ENCODE measurements at places on chromosomes 5 and 9.

DNA sequence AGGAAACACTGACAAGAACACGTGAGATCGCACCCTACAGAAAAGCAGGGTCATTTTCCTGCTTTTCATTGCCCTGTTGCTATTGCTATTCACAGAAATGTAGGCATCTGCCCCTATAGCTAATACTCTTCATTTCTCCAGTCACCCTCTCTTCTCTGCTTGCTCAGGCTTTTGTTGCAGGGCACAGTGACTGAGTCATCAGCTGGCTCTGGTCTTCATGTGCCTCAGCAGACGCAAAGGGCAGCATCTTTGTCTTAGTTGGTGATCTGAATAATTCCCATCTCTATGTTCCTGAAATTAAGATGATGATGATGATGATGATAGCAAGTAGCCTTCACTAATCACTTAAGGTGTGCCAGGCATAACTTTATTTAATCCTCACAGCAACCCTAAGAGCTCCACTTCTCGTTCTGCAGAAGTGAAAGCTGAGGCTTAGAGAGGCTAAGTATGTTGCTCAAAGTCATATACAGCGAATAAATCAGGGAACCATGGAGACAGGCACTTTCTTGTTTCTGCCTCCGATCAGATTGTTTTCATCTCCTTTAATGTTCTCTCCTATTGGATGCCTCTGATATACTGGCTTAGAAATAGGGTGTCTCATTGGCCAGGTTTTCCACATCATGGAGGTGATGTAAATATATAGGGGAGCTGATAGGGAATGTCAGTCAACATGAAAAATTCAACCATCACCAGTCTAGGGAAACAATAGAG, 133.0 kb upstream of the STK32A start:
- no peak for DNase-seq

DNA sequence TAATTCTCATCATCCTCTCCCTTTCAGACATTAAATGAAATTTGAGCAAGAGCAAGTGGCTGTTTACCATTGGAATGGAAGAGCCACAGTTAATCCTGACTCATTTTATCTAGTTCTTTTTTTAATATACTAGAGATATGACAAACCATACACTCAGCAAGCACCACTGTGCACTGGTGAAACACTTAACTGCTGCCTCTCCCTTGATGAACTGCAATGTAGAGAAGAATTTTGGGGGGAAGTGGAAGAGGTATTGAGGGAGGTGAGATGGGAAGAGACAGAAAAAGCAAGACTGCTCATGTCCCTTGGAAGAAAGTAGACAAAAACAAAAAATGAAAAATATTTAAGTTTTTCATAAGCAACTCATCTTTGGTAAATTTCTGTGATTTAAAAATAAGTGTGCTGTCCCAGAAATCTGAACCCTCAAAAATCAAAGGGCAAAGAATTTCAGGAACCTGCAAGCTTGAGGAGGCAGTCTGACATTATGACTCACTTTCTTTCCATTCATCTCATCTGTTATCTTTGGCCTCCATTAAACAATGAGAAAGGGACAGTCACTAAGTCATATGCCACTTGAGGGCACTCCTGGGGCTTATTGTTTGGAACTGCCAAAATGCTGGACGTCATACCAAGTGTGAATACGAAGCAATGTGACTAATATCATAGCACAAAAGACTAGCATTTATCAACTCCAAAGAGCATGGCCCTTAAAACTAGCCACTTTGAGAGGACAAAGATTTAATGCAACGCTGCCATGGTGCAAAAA, 566.8 kb upstream of the DMAC1 start:
- no peak for DNase-seq

GRCh38 chr5:65768723-65769346, 46.8 kb downstream of the NLN start:
- no peak for DNase-seq

DNA sequence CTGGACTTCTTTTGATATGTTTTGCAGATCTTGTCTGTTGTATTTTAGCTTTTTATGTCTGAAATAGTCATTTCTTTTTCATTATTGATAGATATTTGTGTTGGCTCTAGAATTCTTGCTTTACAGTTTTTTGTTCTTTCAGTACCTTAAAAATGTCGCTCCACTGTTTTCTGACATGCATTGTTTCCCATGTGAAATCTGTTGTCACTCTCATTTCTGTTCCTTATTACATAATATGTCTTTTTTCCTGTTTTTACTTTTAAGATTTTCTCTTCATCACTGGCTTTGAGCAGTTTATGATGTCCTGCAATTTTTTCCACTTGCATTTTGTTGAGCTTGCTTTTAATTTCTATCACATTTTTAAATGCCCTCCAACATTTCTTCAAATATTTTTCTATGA, 270.4 kb upstream of the TARS1 start:
- no peak for DNase-seq

- peak; percentile 62 for DNase-seq
Measured at GRCh38 chr9:104961238-104961637, 33.3 kb upstream of the ABCA1 start.

- DNase-seq, result no peak
Measured at GRCh38 chr5:44660251-44660650, 148.5 kb upstream of the MRPS30 start.

DNA sequence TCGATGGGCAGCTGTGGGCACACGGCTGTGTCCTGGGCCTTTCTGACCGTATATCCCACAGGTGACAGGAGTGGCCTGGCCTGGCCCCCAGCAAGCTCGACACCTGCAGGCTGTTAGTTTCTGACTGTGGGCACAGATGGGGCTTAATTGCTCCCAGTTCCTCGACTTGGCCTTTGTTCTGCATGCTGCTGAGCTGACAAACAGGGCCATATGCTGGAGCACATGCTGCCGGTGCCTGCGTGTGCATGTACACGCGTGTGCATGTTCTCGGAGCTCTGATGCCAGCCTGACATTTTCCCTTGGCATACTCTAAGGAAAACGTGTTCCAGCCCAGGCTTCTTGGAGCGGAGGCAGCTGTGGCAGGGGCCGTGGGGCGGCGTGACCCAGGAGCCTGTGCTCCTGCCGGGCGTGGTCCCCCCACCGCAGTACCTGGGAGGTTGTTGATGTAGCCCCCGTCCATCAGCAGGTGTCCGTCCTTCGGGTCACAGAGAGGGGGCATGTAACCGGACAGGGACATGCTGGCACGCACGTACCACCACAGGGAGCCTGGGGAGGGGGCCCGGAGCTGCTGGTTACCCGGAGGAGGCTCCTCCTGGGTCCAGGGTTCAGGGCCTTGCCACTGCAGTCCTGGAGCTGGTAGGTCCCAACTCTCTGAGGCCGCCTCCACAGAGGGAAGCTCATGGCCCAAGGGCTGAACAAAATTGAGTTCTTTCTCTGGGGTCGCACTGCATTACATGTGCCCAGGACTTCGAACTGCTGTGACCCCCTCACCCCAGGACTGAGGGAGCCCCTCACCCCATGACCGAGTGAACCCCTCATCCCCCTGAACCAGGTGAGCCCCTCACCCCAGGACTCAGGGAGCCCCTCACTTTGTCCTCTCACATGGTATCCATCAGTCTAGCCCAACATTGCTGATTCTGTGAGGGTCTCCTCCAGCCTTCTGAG, 4.1 kb upstream of the NSMF start:
- DNase-seq, result no peak

DNA sequence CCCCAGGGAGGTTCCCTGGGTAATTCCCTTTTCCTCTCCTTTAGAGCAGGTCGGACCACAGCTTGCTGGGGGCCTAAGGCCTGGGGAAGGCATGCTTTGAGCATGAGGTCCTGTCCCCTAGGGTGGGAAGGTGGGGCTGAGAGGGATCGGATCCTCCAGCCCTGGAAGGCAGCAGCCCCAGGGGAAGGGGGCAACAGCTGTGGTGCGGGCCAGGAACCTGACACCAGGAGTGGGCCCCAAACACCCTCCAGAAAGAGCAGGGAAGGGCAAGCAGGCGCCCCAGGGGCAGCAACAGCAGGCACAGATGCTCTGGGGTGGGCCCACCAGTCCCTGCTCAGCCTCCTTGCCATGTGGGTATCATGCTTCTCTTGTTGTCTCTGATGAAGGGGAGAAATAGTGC, 3.2 kb upstream of the CORO2A start:
- DNase-seq, result no peak

GRCh38 chr9:76652894-76653293, 111.3 kb upstream of the PCA3 start:
- no peak for DNase-seq

DNA sequence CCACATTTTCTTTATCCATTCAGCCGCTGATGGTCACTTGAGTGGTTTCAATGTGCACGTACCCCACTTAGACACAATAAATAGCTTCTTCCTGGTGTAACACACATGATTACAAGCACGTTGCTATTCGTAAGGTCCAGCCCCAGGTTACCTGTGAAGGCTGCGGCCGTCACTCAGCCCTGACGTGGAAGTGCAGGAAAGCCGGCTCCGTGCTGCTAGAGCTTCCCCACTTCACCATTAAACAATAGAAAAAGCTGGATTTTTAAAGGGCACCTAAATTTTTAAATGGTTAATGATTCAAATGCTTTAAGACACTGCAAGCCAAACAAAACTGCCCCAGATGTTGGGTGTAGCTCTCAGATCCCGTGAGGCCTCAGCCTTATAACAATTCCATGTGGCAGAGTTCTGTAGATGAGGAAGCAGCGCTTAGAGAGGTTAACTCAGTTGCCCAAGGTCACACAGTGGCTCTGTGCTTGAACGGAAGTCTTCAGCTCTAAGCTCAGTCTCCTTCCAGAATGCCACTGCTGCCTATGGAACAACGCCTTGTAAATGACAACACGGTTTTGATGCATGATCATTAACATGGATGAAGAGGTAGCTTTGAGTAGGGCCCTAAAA, 125.7 kb downstream of the COL23A1 start:
- no peak for DNase-seq

- no peak for DNase-seq
Measured at GRCh38 chr9:125431741-125432271, 170.2 kb downstream of the GAPVD1 start.

- no peak for DNase-seq
Measured at GRCh38 chr5:112604732-112605630, 132.7 kb upstream of the APC start.

DNA sequence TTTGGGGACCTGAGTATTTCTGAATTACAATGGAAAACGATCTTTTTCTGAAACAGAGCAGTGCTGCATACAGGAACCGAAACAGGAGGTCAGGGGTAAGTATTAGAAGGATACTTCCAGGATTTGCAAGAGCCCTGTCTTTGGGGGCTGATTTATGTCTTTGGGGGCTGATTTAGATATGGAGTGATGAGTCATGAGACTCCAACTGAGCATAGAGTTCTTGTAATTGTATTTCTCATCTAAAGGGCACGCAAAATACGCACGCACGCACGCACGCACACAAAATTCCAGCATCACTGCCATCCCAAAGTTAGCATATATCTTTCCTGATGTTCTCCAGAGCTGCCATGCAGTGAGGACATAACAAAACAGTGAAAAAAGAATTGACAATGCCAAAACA, 414.8 kb upstream of the CCNH start:
- DNase-seq, result no peak

- DNase-seq, result no peak
Measured at GRCh38 chr5:179624841-179625271, 1.4 kb upstream of the HNRNPH1 start.

DNA sequence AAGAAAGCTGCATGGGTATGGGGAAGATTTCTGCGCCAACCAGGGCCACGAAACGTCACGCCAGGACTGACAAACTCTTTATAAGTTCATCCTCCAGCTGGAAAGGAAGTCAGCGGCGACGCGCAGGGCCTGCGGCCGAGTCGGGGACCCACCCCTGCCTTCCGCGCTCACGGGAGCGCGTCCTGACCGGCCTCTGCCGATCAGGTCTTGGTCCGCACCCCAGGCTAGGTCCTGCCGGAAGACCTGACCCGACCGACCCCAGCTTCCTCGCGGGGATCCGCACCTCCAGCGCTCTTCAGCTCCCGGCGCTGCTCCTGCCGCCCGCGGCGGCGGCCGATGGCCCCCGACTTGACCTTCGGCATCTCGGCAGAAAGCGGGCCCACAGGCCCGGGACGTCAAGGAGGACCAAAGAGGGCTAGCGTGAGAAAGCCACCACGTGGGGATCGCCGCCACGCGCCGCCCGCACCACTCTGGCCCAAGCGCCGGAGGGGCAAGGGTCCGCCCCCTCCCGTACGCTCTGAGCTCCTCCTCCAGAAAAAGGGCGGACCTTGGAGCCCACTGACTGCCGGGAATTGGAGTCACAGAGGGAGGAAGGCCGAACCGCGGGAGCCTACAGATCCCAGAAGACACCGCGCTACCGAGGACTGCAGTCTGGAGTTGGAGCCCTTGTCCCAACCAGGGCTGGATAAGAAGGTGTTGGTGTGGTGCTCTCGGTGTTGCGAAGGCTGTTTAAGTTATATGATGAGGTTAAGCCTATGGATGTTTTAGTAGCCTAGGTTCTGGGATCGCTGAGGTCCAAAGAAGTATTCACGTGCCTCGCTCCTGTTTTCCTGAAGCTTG, at the start of gene DIMT1:
TSS of gene DIMT1 (minus strand) at position 495 of the 840 bp plus-strand sequence. CDS start at position 362, 133 bp downstream.
- DNase-seq, result peak; percentile 93

- no peak for DNase-seq
Measured at GRCh38 chr9:17330097-17330496, 195.3 kb downstream of the CNTLN start.
